Airway epithelial cell (primary cell): ENCODE measurements at places on chromosomes 1 and 21. TPM values are rescaled to one million over a fixed set of nuclear protein-coding genes. Genes with fewer than 3 reads are reported as not detected.

Gene CTBS
- total RNA-seq: 8.4 and 10.9 TPM in 2 replicates

Gene UBASH3A
- not detected in 2 replicates for total RNA-seq

Gene AIRE
- not detected in 2 replicates for total RNA-seq

Gene GNAT2
- 0.14 and 0.21 TPM in 2 replicates for total RNA-seq

Gene FAM78B
- total RNA-seq: not detected in 2 replicates

Gene ACOT11
- total RNA-seq: 6.2 and 8.2 TPM in 2 replicates

Gene KLHDC8A
- total RNA-seq: 0.14 TPM in 1 of 2 replicates, not detected in the other

Gene GNG12
- total RNA-seq: 70.2 and 80.1 TPM in 2 replicates

Gene SERTAD4
- total RNA-seq: 5.9 and 7.6 TPM in 2 replicates

Gene IL10
- total RNA-seq: not detected in 2 replicates

Gene C1orf94
- total RNA-seq: not detected in 2 replicates

Gene PRMT2
- total RNA-seq: 110 and 116 TPM in 2 replicates

Gene ZNF684
- total RNA-seq: 3.2 and 4.5 TPM in 2 replicates

Gene C1orf198
- 20.2 and 26.1 TPM in 2 replicates for total RNA-seq

Gene PTBP2
- 4.4 and 7.1 TPM in 2 replicates for total RNA-seq

Gene GSTM1
- 10.8 and 18.5 TPM in 2 replicates for total RNA-seq

Gene MYOM3
- total RNA-seq: under 0.01 and 0.46 TPM in 2 replicates

Gene DTL
- total RNA-seq: 10.6 and 15.2 TPM in 2 replicates

Gene TFAP2E
- 0.23 and 0.49 TPM in 2 replicates for total RNA-seq

Gene IRF6
- 144 and 195 TPM in 2 replicates for total RNA-seq

Gene IL23R
- total RNA-seq: not detected in 2 replicates

Gene DSCAM
- total RNA-seq: 0.14 and 0.23 TPM in 2 replicates

Gene EVA1C
- total RNA-seq: 12.3 and 26.4 TPM in 2 replicates

Gene RBM11
- total RNA-seq: 0.35 TPM in 1 of 2 replicates, not detected in the other

Gene RHOU
- total RNA-seq: 0.07 and 0.19 TPM in 2 replicates

Gene USP33
- total RNA-seq: 28.1 and 28.2 TPM in 2 replicates

Gene WNT3A
- total RNA-seq: 0.14 and 0.28 TPM in 2 replicates

Gene STIL
- 5.4 and 8.7 TPM in 2 replicates for total RNA-seq

Gene ORC1
- 14.0 and 15.3 TPM in 2 replicates for total RNA-seq

Gene IGSF3
- total RNA-seq: 61.4 and 79.1 TPM in 2 replicates

Gene LMX1A
- total RNA-seq: not detected in 2 replicates

Gene THEM5
- total RNA-seq: 0.99 and 2.3 TPM in 2 replicates

Gene KLHDC7A
- 0.05 and 0.07 TPM in 2 replicates for total RNA-seq

Gene NES
- total RNA-seq: 0.85 and 0.93 TPM in 2 replicates

Gene CFAP74
- total RNA-seq: 0.07 TPM in 1 of 2 replicates, not detected in the other

Gene MXRA8
- 1.6 and 4.9 TPM in 2 replicates for total RNA-seq

Gene CALML6
- total RNA-seq: 0.14 TPM in 1 of 2 replicates, not detected in the other

Gene PRRX1
- 0.79 and 1.4 TPM in 2 replicates for total RNA-seq

Gene MROH9
- total RNA-seq: not detected in 2 replicates

Gene LCE2B
- not detected in 2 replicates for total RNA-seq

Gene IPP
- total RNA-seq: 6.7 and 8.0 TPM in 2 replicates

Gene CD5L
- total RNA-seq: not detected in 2 replicates

Gene ERVH48-1
- not detected in 2 replicates for total RNA-seq

Gene NR1I3
- not detected in 2 replicates for total RNA-seq

Gene CHODL
- 0.14 and 0.28 TPM in 2 replicates for total RNA-seq

Gene SOAT1
- 7.2 and 8.2 TPM in 2 replicates for total RNA-seq

Gene NBPF6
- not detected in 2 replicates for total RNA-seq

Gene BECN2
- total RNA-seq: not detected in 2 replicates

Gene PROX1
- 0.14 and 0.28 TPM in 2 replicates for total RNA-seq

Gene SETSIP
- total RNA-seq: 0.35 TPM in 1 of 2 replicates, not detected in the other

Gene OR2L13
- not detected in 2 replicates for total RNA-seq

Gene CRNN
- 5.2 and 6.1 TPM in 2 replicates for total RNA-seq

Gene GJA5
- total RNA-seq: 0.07 and 3.0 TPM in 2 replicates

Gene TMEM200B
- total RNA-seq: 0.63 and 1.5 TPM in 2 replicates

Gene NMNAT1
- total RNA-seq: 9.5 and 10.5 TPM in 2 replicates

Gene ERG
- total RNA-seq: 0.14 TPM in 1 of 2 replicates, not detected in the other
